ENCODE measurements at places on chromosomes 16 and 17. TPM values are rescaled to one million over a fixed set of nuclear protein-coding genes. Genes with fewer than 3 reads are reported as not detected.

DNA sequence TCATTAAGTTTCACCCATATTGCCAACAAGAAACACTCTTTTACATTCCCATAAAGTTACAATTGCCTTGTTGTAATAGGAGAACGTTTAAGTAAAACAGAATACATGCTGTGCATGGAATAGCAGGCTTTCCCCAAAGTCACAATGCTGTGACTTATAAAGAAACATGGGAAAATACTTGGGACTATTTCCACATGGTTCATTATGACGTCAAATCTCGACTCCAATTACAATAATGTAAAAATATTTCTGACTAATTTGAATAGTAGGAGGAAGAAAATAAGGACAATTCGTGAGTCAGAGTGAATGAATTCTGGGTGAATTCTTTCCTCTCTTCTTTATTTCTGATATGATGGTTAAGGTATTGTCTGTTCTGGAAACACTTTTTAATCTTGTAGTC lies 52.8 kb downstream of the CDH11 start:
- DNase-seq, result no peak

Gene PYY
- not detected for polyA plus RNA-seq

Gene PPP1R27
- not detected for polyA plus RNA-seq

DNA sequence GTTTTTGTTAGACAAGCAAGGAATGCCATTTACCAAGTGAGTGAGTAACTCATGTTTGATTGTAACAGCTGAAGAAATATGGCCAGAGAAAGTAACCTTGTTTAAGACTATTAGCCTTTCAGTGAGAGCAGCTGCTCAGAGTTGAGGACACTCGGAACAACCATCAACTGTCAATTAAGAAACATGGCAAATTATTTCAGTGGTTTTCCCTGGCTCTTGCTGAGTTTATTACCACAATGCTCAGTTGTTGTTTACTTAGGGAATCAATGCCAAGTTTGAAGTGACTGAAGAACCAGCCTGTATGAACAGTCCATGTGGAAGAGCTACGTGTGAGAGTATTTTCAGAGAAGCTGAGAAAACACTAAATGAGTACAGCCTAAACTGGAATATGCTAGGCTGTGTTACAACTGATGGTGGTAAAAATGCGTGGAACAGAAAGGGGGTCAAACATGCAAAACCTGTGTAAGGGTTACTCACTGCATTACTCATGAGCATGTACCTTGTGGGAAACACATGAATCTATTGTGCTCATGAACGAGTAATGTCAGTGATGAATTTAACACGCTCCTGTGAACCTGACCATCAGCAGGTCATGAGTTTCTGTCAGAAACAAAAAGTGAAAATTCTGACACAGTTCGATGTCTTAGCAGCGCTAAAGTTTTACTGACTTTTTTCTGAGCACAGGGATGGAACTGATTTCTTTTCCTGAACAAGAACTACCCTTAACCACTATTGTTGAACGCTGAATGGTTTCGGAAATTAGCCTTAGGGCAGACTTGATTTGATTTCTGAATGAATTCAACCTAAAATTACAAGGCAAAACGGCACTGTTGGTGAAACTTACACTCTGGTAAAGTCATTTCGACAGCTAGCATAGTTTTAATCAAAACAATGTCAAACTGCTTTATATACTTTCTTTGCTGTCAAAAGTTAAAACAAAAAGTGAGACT lies 33.5 kb downstream of the GNA13 start:
- no peak for DNase-seq

Gene PRAC2
- polyA plus RNA-seq, result not detected

GRCh38 chr16:86095131-86095752 lies 196.3 kb downstream of the IRF8 start:
- DNase-seq, result no peak

Gene ZNF19
- 1.9 TPM for polyA plus RNA-seq

All from small intestine (tissue), 16 donors.